ENCODE measurements at places on chromosomes 4 and X.

DNA sequence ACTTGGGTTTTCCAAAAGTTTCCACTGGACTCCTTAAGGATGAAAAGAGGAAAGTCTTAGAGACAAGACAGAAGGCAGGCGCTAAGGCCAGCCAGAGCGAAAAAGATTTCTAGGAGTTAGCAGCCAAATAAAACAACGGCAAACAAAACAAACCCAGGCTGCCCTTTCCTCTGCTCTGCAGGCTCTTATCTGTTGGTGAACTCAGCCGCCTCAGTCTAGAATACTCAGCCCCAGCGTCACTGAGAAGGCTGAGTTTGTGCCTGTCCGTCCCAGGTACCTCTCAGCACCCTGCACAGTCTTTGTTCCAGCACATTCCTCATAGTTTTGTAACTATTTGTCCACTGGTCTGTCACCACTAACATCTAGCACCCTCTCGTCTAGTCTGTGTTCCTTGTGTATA, 75.6 kb upstream of the FAM9C start:
- DNase-seq = no peak

- no peak for DNase-seq
Measured at GRCh38 chr4:177107288-177107921, 202.3 kb upstream of the NEIL3 start.

- DNase-seq = no peak
Measured at GRCh38 chrX:137067147-137067546, 33.4 kb upstream of the GPR101 start.

DNA sequence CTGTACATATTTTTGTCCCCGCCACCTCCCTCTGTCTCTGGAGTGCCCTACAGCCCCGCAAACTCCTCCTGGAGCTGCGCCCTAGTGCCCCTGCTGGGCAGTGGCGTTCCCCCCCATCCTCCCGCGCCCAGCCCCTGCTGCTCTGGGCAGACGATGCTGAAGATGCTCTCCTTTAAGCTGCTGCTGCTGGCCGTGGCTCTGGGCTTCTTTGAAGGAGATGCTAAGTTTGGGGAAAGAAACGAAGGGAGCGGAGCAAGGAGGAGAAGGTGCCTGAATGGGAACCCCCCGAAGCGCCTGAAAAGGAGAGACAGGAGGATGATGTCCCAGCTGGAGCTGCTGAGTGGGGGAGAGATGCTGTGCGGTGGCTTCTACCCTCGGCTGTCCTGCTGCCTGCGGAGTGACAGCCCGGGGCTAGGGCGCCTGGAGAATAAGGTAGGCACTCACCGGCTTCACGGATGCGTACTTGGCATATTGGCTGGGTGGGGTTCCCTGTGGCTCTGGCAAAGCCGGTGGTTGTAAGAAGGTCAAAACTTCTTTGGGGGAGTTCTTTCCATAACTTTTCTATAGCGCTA, 653 bp downstream of the HHIP start:
- no peak for DNase-seq

DNA sequence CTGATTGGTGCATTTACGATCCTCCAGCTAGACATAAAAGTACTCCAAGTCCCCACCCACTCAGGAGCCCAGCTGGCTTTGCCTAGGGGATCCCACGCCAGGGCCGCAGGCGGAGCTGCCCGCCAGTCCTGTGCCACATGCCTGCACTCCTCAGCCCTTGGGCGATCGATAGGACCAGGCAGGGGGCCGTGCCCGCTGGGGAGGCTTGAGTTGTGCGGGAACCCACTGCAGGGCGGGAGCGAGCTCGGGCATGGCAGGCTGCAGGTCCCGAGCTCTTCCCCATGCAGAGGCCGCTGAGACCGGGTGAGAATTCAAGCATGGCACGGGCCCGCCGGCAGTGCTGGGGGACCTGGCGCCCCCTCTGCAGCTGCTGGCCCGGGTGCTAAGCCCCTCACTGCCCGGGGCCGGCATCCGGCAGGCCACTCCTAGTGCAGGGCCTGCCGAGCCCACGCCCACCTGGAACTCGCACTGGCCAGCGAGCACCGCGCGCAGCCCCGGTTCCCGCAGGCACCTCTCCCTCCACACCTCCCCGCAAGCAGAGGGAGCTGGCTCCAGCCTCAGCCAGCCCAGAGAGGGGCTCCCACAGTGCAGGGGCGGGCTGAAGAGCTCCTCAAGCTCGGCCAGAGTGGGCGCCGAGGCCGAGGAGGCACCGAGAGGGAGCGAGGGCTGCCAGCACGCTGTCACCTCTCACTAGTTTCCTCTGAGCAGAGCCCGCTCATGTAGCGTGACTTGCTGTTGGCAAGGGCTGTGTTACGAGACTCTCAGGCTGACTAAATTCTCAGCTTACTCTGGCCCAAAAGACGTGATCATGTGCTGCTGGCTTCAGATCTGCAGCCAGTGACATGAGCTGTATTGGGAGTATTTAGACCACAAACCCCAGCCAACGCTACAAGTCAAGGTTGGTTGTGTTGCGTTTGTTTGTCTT, 87.5 kb downstream of the TRAPPC11 start:
- no peak for DNase-seq

- DNase-seq = no peak
Measured at GRCh38 chr4:4388836-4389575, 2.1 kb downstream of the NSG1 start.

GRCh38 chr4:10496200-10496599, 39.0 kb upstream of the ZNF518B start:
- DNase-seq = no peak

DNA sequence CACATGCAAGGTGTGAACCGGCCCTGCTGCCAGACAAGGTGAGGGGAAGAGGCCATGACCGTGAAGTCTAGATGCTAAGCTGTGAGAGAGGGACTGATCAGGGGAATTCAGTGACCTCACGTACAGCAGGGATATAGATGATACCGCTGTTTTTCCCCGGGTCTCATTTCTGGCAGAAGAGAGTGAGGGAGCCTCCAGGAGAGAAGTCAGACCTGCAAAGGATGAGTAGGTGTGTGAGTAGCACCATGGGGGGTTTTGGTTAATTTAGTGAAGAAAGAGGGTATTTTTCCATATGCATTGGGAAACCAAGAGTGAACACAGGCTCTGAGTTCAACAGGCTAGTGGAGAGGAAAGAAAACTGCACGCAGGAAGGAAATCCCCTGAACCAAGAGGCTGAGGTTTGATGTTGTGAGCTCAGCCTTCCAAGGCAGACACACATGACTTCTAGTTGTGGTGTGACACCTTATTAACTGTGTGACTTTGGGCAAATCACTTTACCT, 127.6 kb upstream of the GATB start:
- DNase-seq = no peak

DNA sequence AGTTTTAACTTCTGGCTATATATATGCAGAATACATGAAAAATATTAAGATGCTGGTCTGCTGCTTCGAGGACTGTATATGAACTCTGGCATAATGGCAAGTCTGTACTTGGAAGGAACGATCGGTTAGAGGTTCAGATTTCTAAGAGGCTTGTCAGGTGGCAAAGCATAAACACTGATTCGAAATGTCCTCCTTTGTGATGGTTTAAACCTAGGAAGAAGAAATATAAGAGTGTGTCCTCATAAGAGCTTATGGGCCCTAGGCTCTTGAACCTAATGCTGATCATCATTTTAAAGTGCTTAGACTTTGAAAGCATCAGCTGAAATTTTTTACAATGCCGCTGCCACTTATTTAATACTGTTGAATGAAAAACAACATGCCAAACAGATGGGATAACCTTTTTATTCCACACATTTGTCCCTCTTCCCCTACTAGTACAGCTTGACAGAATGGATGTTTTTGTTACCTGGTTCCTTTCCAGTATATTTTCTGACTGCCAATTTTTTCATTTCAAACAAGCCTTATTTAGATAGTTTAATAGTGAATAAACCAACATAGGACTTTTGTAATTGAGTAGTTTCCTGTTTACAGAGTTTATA, 8.8 kb downstream of the SPRY1 start:
- no peak for DNase-seq

GRCh38 chr4:40327340-40327739, 7.8 kb upstream of the CHRNA9 start:
- peak; percentile 37 for DNase-seq

DNA sequence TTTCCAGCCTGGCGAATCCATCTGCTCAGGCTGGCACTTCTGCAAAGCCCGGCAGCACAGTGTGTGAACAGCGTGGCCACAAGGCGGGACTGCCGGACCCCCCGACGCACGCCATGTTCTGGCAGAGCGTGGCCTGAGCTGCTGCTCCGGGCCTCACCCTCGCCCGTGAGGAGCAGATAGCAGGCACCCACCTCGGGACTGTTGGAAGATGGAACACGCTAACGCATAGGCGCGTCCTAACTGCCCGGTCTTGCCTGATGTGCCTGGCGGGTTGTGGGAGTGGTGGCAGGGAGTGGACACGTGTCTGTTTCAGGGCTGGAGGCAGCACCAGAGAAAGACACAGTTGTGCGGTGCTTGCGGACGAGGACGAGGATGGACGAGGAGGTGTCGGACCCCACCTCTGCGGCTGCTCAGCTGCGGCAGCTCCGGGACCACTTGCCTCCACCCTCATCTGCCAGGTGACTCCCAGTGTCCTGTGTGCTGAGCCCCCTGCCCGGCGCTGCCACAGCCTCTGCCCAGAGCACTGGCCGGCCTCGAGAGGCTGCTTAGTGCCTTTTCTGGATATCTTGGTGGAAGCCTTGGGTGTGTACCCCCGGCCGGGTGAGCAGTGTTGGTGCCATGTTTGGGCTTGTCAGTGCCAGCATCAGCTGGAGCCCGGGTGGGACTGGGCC, 28.2 kb downstream of the UVSSA start:
- DNase-seq = no peak

GRCh38 chrX:71228063-71228642, 5.1 kb downstream of the GJB1 start:
- DNase-seq = no peak

- no peak for DNase-seq
Measured at GRCh38 chr4:160562661-160563060, 1459.8 kb downstream of the RAPGEF2 start.

- no peak for DNase-seq
Measured at GRCh38 chr4:1983053-1983845, 25.5 kb downstream of the NELFA start.

DNA sequence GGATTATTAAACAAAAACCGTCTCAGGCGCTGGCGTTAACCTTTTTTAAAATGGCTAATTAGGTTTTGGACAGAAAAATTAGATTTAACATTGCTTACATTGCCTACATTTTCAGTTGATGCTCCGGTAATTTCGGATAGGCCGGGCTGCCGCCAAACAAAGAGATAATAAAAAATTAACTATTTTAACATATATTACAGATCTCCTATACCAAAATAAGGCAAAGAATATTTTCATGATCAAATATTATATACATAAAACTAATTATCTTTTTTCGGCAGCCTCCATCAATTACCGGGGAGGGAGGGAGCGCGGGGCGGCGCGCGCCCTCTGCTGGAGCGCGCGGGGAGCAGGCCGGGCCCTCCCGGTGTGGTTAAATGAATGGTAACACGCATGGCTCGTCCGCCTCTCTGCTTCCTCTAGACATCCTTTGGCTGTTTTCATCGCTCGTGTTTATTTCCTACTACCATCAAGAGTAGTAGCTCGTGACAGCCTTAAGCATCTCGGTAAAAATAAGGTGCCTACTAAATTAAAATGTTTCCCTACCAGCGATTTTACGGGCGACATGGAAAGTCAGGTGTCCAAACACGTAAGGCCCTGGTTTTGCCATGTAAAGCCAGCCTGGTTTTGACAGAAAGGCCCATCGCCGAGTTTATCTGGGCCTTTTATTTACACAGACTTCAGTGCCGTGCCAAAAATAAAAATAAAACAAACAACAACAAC, 52.4 kb upstream of the TMEM33 start:
- peak; percentile 39 for DNase-seq

- no peak for DNase-seq
Measured at GRCh38 chr4:3745886-3746656, 20.1 kb upstream of the ADRA2C start.

- no peak for DNase-seq
Measured at GRCh38 chr4:94827481-94828110, 69.8 kb downstream of the BMPR1B start.

DNA sequence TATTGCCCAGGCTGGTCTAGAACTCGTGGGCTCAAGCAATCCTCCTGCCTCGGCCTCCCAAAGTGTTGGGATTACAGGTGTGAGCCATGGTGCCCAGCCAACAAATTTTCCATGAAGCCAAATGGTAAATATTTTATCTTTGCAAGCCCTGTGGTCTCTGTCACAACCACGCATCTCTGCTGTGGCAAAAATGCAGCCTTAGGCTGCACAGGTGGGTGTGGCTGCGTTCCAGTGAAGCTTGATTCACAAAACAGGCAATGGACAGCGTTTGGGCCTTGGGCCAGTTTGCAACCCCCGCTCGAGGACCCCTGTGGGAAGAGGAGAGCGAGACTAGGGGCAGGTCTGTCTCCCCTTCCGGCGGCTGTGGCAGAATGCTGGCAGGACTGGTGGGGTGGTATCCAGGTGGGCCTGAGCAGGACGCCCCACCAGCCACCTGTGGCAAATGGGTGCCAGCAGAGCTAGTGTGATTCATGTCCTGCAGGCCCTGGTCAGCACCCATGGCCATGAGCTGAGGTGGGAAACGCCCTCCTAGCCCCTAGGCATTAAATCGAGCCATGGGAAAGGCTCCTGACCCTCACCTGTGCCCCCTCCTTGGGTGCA, 19.7 kb downstream of the HTRA3 start:
- no peak for DNase-seq

- DNase-seq = peak; percentile 29
Measured at GRCh38 chr4:169774466-169775445, 17.0 kb upstream of the HPF1 start.
